ENCODE measurements at places on chromosomes 6 and 20.

DNA sequence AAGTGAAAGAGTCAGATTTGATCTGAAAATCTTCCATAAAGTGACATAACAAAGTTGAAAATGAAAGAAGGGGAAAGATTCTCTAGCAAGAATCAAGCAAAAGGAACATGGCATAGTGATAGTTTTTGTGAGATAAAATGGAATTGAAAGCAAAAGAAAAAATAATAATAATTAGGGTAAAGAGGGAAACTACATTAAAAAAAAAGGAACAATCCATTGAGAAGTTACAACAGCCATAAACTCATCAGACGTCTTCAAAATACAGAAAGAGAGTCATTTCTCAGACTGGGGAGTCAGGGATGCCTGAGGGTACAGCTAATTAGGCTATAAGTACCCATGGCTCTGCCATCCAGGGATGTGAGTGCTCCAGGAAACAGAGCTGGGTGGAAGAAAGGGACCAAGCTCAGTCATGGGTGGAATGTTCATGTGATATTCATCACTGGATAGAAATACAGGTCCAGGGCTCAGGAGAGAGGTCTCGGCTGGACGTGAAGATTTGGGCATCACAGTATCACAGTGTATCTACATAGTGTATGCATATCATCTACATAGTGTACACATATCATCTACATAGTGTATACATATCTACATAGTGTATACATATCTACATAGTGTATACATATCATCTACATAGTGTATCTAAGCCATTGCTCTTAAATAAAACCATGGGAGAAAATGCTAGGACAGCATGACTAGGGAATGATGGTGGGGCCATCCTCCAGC is 29.4 kb downstream of the DUSP22 start:
- DNase-seq = no peak

DNA sequence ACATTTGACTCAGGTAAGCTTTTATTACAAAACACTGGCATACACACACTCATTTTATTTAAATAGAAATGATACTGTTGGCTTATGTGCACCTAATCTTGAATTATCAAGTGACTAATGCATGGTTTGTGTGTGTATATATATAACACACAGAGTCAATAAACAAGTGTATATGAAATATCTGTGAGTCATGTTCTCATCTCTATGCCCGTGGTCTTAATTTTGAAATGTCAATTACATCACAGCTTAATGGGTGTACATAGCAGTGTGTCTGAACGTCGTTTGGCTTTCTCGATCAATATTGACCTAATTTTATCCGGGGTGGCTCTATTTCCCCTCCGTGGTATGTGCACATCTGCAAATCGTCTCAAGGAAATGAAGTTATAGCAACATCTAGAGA is 104.0 kb upstream of the ZFP64 start:
- DNase-seq = no peak

DNA sequence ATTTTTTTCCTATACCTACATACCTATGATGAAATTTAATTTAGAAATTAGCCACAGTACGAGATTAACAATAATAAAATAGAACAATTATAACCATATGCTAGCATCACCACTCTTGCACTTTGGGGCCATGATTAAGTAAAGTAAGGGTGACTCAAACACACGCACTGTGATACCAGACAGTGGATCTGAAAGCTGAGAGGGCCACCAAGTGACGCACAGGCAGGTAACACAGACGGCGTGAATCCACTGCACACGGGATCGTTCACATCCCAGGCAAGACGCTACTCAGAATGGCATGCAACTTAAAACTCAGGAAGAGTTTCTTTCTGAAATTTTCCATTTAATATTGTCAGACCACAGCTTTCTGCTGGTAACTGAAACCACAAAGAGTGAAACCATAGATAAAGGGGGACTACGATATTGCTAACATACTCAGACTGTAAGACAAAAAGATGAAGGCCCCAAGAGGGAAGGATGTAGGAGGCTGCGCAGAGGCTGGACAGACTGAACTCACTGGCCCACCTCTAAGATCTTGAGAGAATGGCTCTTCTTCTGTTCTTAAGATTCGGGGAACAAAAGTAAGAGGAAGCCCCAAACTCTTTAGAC is 17.9 kb downstream of the RRBP1 start:
- DNase-seq = no peak

DNA sequence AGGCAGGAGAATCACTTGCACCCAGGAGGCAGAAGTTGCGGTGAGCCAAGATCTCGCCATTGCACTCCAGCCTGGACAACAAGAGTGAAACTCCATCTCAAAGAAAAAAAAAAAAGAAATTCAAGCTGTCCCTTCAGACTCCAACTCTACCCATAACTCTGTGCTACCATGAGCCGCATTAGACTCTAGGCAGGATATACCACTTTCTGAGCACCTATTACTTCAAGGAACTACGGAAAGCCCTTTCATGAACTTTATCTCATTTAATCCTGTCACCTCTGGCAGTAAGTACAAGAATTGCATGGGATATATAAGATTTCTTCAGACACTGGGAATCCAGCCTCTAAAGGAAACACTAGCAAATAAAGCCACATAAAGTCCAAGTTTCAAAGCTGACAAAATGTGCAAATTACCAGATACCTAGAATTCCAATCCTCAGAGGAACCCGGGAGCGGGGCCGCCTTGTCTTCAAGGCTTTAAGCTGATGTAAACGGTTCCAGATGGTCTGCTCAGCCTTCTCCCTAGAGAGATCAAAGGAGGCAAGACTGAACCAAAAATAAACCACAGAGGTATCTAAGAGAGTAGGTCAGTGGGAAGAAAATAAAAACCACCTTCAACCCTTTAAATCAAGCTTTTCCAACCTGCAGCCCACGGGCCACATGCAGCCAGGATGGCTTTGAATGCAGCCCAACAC is 9.4 kb downstream of the CDK5RAP1 start:
- DNase-seq = no peak

DNA sequence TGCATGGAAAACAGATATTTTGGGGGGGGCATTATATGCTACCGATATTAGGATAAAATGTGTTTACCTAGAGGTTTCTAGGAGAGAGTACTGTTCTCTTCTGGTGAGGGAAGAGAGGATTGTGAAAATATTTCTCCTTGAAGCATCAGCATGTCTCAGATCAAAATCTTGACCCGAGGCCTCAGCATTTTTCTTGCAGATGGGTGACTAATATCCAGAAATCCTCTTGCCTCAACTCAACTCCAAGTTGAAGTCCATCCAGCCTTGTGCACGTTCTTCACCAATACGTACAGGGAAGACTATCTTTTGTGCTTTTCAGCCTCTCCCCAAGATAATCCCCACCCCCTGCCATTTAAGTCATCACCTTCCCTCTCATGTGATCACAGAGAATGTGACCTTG is 59.5 kb downstream of the PRND start:
- DNase-seq = no peak

GRCh38 chr6:16278048-16278724 is 39.8 kb downstream of the GMPR start:
- no peak for DNase-seq

GRCh38 chr20:36604952-36605398 is 604 bp upstream of the RAB5IF start:
- DNase-seq = no peak

- DNase-seq = no peak
Measured at GRCh38 chr6:16179063-16179462, 50.2 kb downstream of the MYLIP start.

- no peak for DNase-seq
Measured at GRCh38 chr20:31713312-31714273, 9.1 kb downstream of the BCL2L1 start.

- no peak for DNase-seq
Measured at GRCh38 chr20:12970372-12970821, 38.4 kb upstream of the SPTLC3 start.

- DNase-seq = no peak
Measured at GRCh38 chr20:4439461-4439860, 282.2 kb upstream of the PRND start.
